Caudate nucleus (tissue), 63 donors: ENCODE measurements at places on chromosomes 7 and 10.

DNA sequence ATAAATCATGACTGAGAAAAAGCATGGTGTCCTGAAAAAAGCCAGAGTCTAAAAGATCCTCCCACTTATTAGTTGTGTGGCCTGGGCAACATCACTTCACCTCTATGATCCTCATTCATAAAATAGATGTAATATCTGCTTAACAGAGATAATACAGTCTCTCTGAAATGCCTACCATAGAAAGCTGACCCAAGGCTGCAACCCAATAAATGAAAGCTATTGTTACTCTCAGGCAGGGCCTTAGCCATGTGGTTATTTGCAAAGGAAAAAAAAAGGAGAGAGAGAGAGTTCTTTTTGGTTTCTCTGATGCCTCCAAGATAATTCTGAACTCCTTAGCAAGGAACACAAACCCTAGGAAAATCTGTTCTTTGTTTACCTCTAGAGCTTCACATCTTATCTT is 7.9 kb downstream of the FAM13C start:
- no peak for DNase-seq

GRCh38 chr10:112917681-112918080 is 32.4 kb upstream of the TCF7L2 start:
- no peak for DNase-seq

GRCh38 chr10:106043863-106044262 is 1120.6 kb downstream of the SORCS1 start:
- no peak for DNase-seq

DNA sequence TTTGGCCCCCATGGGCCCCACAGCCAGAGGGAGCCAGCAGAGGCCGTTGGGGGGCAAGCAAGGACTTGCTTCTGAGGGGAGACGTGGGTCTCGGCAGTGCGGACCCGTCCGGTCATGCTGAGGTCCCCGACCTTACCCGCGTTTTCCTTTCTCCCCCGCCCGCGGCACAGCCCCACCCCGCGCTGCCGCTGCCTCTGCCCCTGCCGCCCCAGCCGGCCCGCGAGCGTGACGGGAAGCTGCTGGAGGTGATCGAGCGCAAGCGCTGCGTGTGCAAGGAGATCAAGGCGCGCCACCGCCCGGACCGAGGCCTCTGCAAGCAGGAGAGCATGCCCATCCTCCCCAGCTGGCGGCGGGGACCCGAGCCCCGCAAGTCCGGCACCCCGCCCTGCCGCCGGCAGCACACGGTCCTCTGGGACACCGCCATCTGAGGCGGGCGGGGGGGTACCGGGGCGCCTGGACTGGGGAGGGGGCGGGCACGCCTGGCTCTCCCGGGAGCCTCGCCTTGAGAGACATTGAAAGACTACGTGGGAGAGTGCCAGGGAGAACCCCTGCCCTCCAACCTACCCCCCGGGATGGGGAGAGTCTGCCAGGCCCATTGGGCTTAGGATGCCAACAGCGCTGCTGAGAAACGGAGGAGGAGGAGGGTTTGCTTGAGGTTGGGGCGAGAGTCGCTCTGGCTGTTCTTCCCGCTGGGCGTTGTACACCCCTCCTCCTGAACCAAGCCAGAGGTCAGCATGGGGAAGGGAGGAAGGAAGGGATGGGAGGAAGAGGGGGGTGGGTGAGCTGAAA is 9.9 kb downstream of the NYAP1 start:
- DNase-seq: peak; percentile 73

- DNase-seq: no peak
Observed at GRCh38 chr7:50652400-50653125, 87.4 kb upstream of the DDC start.

DNA sequence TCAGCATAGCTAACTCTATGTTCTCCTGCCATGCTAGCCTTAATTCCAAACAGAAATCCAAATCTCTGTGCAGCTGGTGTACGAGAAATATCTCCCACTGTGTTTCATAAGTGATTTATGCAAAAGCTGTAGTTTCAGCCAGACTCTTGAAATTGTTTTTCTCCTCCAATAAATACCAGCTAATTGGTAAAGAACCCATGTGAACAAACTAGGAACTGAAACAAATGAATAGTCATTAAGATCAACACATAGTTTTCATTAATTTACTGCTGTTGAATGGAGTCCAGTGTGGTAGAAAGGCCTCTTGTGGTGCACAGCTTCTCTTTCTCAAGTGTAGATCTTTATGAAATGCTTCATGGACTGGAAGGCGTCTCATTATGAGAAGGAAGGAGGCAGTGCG is 18.4 kb downstream of the PPP1R17 start:
- DNase-seq: no peak

- no peak for DNase-seq
Observed at GRCh38 chr7:101564778-101565211, 64.3 kb downstream of the MYL10 start.

- no peak for DNase-seq
Observed at GRCh38 chr10:127014671-127015070, 109.4 kb downstream of the DOCK1 start.

DNA sequence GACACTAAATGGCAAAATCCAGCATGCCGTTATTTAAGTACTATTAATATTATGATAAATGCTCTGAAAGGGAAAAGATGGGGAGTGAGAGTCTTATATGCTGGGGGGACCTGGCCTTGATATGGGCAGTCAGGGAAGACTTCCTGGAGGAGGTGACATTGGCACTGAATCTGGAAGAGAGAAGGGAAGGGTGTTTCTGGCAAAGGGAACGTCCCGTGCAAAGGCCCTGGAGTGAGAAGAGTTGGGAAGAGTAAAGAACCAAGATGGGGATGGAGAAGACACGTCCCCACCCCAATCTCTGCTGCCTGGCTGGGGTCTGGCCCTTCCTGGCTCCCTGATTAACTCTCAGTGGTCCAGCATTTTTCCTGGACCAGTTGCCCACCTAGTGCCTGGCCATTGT is 5.0 kb upstream of the GRIFIN start:
- no peak for DNase-seq

DNA sequence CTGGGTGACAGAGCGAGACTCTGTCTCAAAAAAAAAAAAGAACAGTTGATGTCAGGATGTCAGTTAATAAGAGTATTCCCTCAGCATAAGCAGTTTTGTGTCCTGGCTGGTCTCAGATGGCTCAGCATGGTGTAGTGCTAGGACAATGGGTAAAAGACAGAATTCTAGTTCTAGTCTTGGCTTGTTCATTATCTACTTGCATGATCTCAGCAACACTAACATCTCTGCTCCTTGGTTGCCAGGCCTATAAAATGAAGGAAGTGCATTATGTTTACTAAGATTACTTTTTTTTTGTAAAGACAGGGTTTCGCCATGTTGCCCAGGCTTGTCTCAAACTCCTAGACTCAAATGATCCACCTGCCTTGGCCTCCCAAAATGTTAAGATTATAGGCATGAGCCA is 84.3 kb upstream of the SP8 start:
- DNase-seq: no peak

- no peak for DNase-seq
Observed at GRCh38 chr10:6843481-6843881, 263.4 kb upstream of the PRKCQ start.

- DNase-seq: no peak
Observed at GRCh38 chr10:51699145-51699474, 285 bp downstream of the CSTF2T start.

GRCh38 chr10:127564644-127565043 is 15.5 kb downstream of the NPS start:
- DNase-seq: no peak

DNA sequence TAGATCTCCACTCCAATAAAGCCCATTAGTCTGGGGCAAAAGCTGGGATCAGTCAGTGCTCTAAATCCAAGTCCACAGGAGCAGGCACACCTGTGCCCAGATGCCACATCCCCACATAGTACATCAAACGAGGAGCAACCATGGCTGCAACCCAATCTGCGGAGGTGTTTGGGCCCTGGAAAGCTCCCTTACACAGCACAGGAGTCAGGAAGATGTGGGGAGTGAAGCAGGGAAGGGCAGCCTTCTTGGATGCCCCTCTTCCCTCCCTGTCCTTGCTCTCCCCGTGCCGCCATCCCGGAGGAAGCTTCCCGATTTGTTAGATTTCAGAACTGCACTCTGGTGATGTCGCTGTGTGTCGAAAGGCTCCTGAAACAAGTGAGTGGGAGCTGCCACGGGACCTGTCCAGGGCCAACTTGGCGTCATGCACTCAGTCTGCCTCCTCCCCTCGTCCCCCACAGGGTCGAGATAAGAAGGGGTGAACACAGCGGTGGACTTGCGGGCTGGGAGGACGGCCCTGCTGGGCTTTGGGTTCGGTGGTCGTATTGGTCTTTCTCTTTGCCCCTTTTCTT is 230.6 kb upstream of the GRB10 start:
- no peak for DNase-seq
